Naive B cell (primary cell): ENCODE measurements at places on chromosomes 12 and 14.

- DNase-seq: no peak
These were observed 210.4 kb upstream of the KRR1 start for GRCh38 chr12:75721796-75722195.

DNA sequence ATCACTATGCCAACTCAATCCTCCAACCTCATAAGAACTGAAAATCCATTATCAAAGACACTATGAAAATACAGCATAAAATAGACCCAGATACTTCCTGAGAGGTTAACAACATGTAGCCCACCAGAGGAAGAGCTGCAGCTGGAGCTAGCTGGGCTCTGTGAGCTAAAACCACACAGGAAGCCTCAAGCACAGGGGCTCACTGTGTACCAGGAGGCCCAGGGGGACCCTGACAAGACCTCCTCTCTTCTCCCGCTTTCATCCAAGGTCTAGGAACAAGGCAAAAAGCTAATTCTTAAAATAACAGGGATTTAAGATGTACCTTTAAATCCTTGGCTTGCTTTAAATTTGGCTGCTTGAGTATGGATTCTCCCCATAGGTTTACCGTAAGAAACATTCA, 53.6 kb downstream of the EIF2S3B start:
- DNase-seq: no peak

GRCh38 chr12:58882826-58883225, 37.5 kb downstream of the LRIG3 start:
- DNase-seq: no peak

DNA sequence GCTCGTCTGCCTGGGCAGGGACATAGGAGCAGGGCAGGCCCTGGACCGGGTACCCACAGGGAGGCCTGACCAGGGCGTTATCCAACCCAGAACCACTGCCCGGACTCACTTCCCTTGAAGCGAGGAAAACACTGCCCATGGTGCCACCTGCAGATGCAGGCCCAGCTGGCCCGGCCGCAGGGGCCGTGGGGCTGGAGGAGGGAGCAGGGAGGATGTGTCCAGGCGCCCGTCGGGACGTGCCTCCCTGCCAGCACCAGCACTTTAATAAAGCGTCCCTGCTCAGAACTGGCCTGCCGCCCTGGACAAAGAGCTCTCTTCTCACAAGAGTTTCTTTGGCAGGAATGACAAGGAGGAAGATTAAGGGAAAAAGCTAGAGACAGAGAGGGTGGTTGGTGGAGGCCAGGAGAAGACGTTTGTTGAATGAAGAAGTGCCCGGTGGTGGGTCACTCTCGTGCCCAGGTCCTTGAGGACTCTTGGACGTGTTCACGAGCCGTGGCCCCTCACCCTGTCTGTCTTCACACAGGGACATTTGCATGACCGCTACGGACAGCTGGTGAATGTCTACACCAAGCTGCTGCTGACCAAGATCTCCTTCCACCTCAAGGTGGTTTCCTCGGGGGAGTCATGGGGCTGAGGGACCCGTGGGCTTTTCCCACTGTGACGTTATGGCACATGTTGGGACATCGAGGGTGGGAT, 14.2 kb downstream of the HIP1R start:
- DNase-seq: no peak

DNA sequence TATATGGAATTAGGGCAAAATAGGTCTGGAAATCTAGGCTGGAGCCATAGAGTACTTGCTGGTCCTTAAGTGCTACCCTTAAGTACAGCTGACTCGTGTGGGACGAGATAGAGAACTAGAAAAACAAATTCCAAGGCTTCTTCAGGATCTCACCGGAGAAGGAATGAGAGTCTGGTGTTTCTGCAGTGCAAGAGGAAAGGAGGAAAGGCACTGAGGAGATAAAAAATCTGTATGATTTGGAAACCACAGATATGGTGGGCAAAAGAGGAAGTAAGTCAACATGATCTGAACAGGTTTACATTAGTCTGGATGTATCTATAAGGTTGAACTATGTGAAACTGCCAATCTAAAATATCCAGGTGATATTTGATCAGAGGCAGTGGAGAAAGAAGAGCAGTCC, 134.4 kb upstream of the SOX5 start:
- DNase-seq: no peak

- no peak for DNase-seq
These were observed 14.9 kb upstream of the IRF2BPL start for GRCh38 chr14:77043177-77043983.

DNA sequence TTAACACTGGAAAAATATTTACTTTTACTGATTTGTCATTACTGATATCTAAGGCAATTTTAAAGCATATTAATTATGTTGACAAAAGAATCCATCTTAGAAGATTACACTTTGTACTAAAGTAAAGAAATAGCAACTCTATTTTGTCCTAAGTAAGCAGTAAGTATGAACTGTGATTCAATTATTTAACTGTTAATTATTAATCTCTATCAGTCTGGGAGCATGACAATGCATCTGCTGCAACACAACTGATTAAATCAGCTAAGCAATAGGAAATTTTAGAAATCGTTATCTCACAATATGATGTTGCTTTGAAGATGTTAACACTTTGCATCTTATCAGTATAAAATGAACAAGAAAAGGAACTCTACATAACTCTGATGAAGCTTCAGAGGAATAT, 172.3 kb downstream of the DPY19L2 start:
- DNase-seq: no peak

DNA sequence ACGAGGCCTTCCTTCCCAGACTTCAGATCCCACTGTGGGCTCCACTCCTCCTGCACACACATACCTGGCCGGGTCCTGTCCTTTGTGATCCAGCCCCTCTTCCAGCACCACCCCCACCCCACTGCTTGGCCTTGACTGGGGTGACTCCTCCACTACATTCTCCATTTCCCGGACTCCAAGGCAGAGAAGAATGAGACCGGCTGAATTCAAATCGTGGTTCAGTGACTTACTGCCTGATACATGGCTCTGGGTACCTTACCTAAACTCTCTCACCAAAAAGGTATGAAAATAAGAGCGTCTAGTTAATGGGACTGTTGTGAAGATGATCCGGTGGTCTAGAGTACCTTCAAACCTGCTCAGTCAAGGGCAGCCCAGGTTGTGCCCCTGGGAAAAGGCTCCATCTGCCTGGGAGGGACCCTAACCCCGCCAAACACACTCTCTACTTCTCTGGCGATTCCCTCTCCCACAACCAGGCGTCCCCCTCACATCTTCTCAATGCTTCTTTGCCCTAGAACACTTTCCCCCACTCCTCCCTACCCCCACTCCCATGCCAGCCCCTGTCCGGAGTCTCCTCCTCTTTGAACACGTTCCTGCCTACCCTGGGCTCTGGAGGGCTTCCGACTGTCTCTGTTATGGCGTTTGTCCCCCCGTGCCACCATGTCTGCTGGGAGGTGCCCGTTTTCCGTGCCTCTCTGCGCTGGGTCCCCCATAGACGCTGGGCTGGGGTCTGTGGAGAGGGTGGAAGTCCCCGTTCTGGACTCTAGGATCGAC, 1.5 kb upstream of the ZBTB42 start:
- DNase-seq: no peak

DNA sequence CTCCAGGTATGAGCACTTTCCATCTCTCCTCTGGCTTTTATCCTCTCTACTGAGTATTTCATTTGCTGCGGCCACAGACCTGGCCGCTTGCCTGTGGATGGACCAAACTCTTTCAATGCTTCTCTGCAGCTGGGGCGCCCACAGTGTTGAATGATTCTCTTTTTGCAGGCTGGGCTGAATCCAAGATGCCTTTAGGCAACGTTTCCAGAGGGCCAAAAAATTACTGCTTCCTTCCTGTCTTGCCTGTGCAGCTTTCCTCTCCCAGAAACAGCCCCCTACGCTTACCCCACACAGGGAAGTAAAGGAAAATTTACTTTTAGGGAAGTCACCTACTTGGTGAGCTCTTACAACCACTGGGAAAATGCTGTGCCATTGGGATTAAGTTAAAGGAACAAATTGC, 55.6 kb upstream of the JDP2 start:
- DNase-seq: no peak

DNA sequence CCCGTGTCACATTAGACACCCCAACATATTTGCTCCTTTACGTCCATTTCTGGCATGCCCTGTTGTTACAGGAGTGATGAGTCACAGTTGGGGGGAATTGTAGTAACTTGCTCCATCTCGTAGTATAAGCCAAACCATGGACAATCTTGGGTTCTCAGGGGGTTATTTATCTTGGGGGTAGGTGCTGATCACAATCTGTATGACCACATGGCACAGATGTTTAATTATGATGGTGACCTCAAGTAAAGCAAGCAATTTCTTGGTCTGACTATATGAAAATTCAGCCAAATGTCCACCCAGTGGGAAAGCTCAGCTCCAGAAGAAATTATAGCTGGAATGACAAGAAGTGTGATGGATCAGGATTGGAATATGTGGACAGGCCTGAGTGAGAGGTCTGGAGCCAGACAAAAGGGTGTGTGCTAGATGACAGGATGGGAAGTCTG, 32.1 kb upstream of the STON2 start:
- no peak for DNase-seq

DNA sequence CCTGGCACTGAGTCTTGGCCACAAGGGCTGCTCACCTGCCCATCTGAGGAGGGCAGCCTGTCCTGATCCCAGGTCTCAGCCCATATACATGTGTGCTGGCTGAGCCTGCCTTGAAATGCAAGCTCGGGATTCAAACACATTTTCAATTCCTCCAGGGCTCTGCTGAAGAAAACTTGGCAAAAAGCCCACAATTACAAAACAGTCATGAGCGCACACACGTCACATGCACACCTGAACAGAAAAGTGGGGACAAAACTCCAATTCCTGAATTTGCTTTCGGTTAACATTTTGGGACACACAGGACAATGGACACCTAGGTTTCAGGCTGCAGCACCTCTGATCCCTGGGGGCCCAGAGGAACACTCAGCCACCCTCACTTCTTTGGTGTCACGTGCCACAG, 113.9 kb downstream of the RBM19 start:
- no peak for DNase-seq

GRCh38 chr12:20047901-20048300, 320.4 kb upstream of the PDE3A start:
- DNase-seq: no peak

GRCh38 chr14:71070169-71070568, 162.9 kb downstream of the PCNX1 start:
- no peak for DNase-seq

- no peak for DNase-seq
These were observed 22.9 kb upstream of the KRT83 start for GRCh38 chr12:52344111-52344510.

DNA sequence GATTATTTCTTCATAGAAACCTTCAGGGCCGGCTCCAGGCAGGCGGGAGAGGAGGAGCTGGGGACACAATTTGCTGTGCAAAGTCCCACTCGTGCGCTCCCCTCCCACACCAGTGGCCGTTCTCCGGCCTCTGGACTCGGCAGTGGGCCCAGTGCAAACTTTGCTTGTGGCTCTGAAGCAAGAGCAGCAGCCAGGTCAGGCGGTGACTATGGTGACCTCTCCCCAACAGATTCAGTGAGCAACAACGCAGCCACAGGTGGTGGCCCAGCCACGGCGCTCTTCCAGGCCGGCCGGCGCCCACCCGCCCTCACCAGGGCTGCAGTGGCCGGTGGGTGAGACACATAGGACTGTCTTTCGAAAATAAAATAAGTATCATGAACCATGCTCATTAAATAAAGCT, 29.5 kb downstream of the VPS37B start:
- no peak for DNase-seq

GRCh38 chr12:116172224-116172849, 105.2 kb downstream of the MED13L start:
- DNase-seq: peak; percentile 23

- no peak for DNase-seq
These were observed 10.0 kb upstream of the AMHR2 start for GRCh38 chr12:53413485-53414204.

DNA sequence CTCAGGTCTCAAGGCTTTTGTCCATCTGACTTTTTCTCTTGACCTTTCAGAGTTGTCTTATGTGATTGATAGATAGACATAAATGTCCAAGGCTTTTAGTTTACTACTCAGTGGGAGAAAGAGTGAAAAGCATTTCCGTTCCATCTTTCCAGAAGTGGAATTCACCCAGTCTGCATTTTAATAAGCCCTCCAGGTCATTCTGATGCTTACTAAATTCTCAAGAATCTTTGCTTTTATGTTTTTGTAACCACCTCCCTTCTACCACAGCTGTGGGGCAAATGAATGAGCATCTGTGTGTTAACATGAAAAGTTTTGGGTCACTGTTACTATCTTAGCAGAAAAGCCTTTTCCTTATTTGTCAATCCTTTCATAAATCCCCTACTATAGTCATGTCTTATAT, 251.4 kb downstream of the LRIG3 start:
- no peak for DNase-seq

DNA sequence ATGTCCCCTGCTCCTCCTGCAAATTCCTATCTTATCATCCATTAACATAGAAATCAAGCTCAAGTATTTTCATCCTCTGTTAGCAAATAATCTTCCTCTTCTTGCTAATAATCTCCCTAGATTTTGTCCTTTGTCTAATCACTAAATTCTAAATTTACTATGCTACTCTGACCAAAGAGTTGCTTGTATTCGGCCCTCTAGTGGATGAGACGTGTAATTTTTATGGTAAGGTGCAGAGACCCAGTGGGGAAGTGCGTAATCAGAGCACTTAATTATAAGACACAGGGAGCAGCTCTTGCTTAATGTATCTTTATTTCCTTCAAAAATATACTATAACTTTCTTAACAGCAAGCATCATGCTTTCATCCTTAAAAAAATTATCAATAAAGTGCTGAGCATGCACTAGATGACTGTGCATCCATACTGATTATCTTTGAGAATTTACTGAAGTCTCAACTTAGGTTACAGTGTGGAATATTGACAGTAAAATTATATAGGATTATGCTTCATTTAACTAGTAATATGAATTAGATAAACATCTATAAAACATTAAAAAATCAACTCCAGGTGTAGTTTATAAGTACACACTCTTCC, 212.6 kb downstream of the SLC16A7 start:
- peak; percentile 23 for DNase-seq

- DNase-seq: no peak
These were observed 384.6 kb downstream of the APAF1 start for GRCh38 chr12:99029511-99030271.

DNA sequence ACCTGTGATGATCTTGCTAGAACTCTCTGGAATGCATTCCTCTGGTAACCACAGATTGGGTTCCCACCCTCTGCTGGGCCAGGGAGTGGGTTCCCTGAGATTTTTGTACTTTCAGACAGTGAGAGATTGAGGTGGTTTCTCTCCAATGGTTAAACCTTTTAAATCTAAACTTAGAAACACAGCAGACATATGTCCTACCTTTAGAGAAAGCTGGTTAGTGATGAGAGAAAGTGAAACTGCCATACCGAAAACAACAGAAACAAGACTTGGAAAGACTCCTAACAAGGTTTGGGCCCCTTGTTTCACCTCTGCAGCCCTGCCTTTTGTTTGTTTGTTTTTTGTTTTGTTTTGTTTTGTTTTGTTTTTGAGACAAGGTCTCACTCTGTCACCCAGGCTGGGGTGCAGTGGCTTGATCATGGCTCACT, 9.7 kb upstream of the SGPP1 start:
- no peak for DNase-seq

- DNase-seq: no peak
These were observed 3.5 kb upstream of the ACACB start for GRCh38 chr12:109112720-109113465.

- DNase-seq: peak; percentile 15
These were observed 976 bp downstream of the PEX5 start for GRCh38 chr12:7190268-7191055.
